ENCODE measurements at places on chromosomes 3 and 15.

DNA sequence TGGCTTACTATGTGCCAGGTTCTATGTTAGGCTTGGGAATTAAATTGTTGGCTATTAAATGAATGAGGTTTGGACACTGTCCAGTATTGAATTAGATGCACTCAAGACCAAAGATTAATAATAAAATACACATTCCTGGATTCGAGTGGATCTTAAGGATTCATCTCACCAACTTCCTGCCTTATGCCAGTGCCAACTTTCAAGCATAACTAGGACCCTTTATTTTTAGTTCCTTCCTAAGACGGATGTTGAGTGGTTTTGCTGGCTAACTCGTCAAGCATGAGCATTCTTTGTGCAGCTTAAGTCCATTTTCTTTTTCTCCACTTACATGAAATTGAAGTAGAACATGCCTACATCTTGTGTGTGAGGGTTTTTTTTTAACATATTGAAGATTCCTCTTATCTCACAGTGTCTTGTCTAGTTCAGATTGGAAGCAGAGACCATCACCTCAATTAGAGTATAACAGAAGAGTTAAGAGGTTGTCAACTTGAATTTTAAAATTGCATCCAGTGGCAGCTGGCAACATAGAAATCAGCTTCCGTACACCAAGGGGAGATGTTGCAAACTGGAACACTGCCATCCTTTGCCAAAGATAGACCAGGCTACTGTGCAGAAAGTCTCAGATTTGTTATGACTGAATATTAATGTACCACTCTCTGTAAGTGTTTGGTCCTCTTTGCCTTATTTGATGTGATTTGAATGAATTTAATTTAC lies 106.3 kb upstream of the BFSP2 start:
- no peak for DNase-seq

- DNase-seq, result no peak
Measured at GRCh38 chr3:37138816-37139215, 35.6 kb downstream of the LRRFIP2 start.

- DNase-seq, result no peak
Measured at GRCh38 chr3:118101891-118102290, 932.8 kb downstream of the IGSF11 start.

DNA sequence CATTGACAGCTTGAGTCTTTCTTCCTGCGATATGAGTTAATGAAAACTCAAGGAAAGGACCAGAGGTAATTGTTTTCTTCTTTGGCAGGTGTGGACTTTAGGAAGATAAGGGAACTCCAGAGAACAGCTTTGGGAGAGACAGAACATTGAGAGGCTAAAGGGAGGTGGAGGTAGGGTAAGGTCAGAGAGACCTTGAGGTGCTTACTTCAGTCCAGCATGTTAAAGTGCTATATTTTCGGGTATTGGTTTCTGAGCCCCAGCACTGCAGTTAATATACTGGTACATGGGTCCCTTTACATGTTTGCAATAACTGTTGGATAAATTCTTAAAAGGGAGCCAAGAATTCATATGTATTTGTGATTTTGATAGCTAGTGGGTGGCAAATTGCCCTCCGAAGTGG lies 322.1 kb downstream of the THSD4 start:
- no peak for DNase-seq

DNA sequence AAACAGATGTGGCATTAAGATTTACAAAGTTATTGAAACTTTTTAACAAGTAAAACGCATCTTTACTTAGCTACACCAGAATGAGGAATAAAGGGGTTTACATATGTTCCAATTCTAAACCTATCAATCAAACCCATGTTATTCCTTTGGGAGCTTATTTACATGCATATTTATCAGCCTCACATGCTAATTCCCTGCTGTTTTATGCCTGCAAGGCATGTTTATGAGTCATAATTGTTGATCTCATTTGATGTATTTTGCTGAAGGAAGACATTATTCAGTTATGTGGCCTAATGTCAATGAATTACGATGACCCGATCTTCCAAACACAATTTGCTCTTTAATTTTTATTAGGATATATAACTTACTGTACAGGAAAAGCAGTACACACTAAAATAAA lies 272.9 kb downstream of the TBC1D5 start:
- DNase-seq, result no peak

GRCh38 chr3:176521531-176522175 lies 675.6 kb downstream of the TBL1XR1 start:
- DNase-seq, result no peak
